ENCODE measurements at places on chromosomes 2 and 18.

- no peak for DNase-seq
Observed at GRCh38 chr18:78165525-78165924, 814.1 kb upstream of the SALL3 start.

GRCh38 chr18:40355726-40356125 is 1599.3 kb upstream of the PIK3C3 start:
- DNase-seq: no peak

GRCh38 chr2:157923598-157924217 is 47.6 kb upstream of the ACVR1 start:
- DNase-seq: no peak

- DNase-seq: no peak
Observed at GRCh38 chr18:7164323-7165004, 46.9 kb upstream of the LAMA1 start.

DNA sequence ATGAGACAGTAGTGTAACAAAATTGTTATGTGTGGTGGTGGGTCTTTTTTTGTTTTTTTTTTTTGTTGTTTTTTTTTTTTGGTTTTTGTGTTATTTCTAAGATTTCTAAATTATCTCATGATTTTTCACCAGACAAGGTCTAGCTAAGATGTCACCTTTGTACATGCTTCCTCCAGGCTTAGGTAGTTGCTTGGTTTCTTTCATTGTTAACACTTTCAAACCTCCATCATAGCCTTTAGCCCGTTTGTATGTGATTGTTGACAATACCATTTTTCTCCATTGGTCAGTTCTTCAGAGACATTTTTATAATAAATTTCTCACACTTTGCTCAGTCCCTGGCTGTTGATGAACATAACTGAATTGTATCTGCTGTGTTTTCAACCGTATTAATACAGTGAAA is 2.2 kb downstream of the RELCH start:
- DNase-seq: no peak

DNA sequence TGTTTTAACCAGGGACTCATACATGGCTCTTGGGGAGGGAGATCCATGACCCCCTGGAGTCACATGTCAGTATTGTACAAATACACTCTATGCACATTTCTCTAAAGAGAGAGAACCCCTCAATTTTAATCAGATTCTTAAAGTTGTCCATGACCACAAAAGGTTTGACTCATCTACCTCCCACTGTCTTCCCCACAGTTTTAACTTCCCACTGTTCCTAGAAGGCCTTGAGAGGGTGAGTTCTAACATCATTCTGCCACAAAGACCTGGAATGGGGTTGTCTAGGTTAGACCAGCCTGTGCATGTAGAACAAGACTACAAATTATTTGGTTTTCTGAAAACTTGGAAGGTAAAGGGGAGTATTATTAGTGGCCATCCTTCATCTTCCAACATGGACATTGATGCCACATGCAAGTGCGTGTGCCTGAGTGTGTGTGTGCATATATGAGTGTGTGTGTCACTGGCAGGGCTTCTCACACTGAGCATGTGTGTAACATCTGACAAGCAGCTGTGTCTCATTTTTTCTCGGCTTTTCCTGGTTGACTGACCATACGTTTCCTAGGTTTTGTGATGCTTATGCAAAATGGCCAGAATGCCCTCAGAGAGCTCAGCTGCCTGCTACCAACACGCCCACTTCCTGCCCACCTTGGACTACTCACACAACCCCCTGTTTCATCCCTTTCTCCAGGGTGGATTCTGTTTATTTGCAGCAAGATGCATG is 94.6 kb upstream of the LGALSL start:
- DNase-seq: no peak

DNA sequence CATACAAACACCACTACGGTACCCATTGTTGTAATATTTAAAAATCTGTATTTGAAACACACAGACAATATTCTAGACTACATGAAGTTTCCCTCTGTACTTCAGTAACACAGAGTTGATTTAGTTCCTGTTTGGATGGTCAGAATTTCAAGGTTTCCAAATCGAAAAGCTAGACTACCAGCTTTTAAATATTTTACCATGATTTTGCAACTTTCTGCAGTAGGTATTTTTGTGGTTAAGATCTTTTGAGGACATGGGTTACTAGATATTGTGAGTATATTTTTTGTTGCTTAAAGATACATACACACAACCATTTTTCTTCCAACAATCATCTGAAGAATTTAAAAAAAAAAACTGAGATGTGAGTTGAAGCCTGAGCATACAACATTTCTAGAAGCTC is 10.9 kb downstream of the SERPINB5 start:
- no peak for DNase-seq

DNA sequence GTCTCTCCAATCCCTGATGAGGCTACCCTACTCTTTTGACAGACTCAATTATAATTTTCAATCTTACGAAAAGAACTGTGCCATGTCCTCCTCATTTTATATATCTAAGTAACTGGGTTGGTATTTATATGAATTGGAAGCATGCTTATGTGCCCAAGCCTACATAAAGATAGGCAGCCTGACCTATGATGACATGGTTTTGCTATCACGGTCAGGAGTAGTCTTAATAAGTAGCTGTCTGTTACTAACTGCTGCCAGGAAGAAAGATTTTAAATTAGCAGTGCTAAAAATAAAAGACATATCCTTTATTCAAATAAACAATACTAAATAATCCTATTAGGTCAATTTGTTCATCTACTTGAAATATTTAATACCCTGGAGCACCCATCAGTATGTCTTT is 102.0 kb upstream of the DTNA start:
- no peak for DNase-seq

GRCh38 chr2:182858671-182859070 is 7.8 kb downstream of the FRZB start:
- DNase-seq: no peak

- no peak for DNase-seq
Observed at GRCh38 chr2:65500310-65501040, 68.1 kb upstream of the SPRED2 start.

GRCh38 chr18:49193897-49194296 is 243.1 kb upstream of the SMAD7 start:
- DNase-seq: no peak

DNA sequence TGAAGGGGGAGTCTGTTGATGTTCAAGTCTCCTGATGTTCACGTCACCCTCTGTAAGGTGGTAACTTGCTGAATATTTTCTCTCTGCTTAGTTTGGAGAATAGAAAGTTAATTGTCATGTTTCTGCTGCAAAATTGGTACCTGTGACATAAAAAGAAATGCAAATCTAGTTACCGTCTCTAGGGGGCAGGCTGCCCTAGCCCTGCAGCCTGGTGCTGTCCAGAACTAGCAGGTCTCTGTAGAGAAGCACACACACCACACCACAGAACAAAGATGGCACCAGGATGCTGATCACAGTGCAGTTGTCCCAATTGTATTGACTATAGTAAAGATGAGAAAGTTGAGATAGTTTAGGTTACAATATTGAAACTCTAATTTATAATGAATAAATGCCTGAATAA is 47.0 kb downstream of the SLC9A4 start:
- DNase-seq: no peak

DNA sequence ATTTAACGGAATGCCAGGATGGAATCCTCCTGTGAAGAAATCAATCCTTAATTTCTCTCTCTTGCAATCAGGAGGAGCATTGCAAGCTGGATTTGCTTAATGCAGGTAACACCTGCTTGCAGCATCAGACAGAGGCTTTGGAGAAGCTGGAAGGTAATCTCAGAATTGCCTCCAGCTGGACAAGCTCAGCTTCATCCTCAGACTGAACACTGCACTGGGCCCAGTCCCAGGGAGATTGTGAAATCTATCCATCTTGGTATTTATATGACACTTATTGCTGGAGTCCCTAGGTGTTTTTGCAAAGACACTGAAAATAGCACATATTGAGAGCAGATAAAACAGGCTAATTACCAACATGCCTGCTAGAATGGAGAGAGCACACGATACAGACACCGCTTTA is 179.4 kb upstream of the SESTD1 start:
- DNase-seq: no peak

- DNase-seq: no peak
Observed at GRCh38 chr2:35714883-35715282, 640.7 kb upstream of the CRIM1 start.

DNA sequence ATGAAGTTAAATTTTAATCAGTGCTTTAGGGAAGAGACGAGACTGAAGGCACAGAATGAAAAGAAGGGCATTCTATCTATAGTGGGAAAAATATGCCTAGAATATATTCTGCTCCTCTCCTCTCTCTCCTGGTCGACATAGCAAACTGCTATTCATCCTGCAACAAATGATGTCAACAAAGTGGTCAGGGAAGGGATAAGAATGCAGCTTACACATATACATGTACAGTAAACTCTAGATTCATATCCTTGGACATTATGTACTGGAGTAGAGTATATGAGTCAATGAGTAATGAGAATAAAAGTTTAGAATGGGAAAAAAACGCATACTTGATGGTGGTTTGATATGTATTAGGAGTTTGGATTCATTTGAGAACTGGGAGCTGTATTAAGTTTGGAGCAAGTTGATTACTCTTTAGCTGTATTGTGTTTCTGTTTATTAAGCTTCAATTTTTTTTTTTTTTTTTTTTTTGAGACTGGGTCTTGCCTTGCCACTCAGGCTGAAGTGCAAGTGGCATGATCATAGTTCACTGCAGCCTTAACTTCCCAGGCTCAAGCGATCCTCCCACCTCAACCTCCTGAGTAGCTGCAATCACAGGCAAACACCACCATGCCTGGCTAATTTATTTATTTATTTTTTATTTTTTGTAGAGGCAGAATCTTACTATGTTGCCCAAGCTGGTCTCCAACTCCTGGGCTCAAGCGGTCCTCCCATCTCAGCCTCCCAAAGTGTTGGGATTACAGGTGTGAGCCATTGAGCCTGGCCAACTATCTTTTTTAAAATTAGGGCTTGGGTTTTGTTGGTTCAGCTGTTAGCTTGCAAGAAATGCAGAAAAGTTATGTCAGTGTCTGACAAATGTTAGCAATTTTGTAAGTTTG is 53.8 kb downstream of the STAT1 start:
- DNase-seq: no peak

GRCh38 chr2:178530131-178530530 is 49.9 kb downstream of the PLEKHA3 start:
- no peak for DNase-seq

- no peak for DNase-seq
Observed at GRCh38 chr2:221518201-221518934, 53.7 kb downstream of the EPHA4 start.

- no peak for DNase-seq
Observed at GRCh38 chr2:60517446-60517845, 36.0 kb downstream of the BCL11A start.

DNA sequence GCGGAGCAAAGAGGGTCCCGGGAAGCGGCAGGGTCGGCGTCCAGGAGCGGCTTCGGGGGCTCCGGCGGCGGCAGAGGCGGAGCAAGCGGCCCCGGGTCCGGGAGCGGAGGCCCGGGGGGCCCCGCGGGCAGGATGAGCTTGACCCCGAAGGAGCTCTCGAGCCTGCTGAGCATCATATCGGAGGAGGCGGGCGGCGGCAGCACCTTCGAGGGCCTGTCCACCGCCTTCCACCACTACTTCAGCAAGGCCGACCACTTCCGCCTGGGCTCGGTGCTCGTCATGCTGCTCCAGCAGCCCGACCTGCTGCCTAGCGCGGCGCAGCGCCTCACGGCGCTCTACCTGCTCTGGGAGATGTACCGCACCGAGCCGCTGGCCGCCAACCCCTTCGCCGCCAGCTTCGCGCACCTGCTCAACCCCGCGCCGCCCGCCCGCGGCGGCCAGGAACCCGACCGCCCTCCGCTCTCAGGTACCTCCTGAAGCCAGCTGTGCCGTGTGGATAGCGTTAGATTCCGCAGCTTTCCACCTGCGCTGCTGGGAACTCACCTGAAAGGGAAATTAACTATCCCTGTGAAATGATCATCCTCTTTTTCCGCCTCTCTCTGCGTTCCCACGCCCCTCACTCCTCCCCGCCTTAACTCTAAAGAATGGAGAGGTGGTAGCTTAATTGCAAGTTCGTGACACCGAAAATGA is 472 bp downstream of the CNOT11 start:
- no peak for DNase-seq

DNA sequence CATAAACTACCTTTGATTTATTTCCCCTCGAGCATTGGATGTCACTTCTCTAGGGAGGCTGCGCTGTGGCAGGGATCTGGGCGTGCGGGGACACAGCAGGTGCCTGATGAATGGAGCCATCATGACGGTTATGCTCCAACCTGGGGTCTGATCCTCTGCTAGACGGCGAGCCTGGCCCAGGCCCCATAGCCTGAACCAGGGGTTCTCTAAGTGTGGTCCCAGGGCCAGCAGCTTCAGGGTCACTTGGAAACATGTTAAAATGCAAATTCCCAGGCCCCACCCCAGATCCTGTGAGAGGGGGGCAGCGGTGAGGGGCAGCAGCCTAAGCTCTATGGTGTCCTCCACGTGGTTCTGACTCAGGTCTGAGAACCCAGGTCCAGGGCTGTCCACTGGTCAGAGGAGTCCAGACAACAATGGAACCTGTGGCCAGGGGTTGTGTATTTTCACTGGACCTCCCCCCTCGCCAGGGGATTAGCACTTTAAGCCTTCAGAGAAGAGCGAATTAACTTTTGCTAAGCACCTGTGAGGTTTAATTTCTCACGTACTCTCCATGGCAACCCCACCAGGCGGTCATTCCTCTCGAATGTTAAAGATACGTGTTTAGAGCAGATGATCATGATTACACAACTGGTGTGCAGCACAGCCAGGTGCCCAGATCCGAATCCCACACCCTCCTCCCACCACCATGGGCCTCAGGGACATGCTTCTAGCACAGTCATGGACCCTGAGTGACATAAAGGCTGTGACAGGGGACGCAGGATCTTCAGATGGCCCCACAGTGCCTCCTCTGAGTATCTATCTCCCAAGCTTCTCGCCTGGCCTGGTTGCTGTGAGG is 1.6 kb upstream of the ARHGEF4 start:
- no peak for DNase-seq

DNA sequence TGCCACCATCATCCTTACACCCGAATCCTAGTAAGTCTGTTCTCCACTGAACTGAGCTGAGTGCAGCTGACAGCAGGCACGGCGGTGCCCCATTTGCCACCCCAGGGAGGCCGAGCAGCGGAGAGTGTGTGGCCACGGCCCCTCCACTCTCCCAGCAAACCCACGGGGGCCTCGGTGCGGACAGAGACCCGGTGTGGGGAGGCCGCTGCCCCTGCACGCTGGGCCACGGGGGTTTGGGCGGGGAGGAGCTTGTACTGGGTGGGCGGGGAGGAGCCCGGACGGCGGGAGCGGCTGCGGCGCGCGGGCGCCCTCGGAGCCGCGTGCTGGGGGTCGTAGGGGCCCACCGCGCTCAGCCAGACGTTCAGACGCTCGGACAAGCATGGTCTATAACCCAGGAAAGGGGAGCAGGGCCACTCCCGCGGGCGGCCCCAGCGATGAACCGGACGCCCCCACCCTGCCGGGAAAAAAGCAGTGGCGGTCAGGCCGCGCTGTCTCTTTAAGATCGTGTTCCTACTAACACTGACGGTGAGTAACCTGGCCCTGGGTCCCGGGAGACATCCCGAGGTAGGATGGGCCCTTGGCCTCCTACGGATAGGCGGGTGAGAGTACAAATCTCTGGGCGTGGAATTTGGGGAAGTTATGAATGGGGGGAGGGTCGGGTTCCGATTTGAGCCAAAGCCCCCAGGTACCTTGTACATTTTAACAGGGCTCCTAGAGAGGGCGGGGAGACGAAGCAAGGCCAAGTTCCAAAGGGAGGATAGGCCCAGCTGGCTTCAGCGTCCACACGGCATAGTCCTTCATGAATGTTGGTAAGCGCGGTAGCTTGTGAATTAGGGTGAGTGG is at the start of gene ITPRIPL1:
ITPRIPL1 (plus strand) TSS at position 277 of the 843 bp plus-strand sequence; CDS start at position 800, 523 bp downstream.
- DNase-seq: no peak
